ENCODE measurements at places on chromosomes 3 and 15.

GRCh38 chr15:52790169-52790708 is at the start of gene ONECUT1:
Gene ONECUT1, minus strand, starts transcription at chr15:52790336. Its CDS starts 452 bp downstream, at chr15:52789884.
- ATAC-seq = peak; percentile 80

- ATAC-seq = no peak
Observed at GRCh38 chr3:134423153-134423552, 48.9 kb upstream of the AMOTL2 start.

- ATAC-seq = no peak
Observed at GRCh38 chr3:140052771-140053702, 118.1 kb downstream of the CLSTN2 start.

DNA sequence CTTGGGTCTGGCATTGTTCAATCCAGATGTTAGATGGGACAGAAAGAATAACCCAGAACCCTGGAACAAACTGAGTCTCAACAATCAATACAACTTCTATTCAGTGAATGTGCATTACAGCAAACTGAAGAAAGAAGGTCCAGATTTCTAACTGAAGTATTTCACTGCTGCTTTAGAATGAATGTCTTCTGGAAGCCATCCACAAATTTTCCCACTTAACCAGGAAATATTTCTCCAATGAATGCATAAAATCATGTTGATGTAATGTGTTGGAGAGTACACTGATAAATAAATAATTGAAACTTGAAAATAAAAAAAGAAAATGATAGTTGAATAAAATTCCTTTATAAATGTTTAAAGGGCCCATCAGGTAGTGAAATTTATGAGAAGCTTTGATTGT is 658.6 kb downstream of the ZBBX start:
- no peak for ATAC-seq

DNA sequence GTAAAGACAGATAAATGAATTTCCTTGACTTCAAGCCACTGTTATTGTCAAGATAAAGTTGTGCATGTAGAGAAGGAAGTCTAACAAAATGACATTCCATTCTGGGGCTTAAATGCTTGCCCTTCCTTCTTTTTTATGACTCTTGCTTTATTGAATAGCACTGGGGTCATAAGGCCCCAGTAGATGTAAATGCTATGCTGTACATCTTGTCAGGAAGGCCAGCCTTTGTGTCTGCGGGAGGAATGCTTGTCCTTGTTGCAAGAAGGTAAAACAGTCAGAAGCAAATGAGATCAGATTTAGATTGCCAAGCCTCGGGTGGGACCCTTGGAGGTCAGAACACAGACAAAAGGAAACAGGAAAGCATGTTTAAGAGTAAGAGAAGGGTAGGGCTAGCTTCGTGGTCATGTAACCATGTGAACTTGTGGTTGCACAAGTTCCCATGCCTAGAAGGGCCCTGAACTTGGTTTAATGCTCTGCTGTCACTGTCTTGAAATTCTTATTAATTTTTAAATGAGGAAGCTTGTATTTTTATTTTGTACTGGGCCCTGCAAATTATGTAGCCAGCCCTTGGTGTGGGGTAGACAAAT is 81.5 kb downstream of the PPM1L start:
- no peak for ATAC-seq

DNA sequence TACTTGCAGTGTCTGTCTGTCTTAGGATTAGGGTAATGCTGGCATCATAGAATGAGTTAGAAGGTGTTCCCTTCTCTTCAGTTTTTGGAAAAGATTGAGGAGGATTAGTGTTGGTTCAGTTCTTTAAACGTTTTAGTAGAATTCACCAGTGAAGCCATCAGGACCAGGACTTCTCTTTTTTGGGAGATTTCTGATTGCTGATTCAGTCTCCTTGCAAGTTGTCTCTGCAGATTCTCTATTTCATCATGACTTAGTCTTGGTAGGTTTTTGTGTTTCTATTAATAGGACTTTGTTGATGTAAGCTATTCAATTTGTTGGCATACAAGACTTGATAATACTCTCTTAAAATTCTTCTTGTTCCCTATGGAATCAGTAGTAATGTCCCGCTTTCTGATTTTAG is 48.9 kb downstream of the STT3B start:
- no peak for ATAC-seq

DNA sequence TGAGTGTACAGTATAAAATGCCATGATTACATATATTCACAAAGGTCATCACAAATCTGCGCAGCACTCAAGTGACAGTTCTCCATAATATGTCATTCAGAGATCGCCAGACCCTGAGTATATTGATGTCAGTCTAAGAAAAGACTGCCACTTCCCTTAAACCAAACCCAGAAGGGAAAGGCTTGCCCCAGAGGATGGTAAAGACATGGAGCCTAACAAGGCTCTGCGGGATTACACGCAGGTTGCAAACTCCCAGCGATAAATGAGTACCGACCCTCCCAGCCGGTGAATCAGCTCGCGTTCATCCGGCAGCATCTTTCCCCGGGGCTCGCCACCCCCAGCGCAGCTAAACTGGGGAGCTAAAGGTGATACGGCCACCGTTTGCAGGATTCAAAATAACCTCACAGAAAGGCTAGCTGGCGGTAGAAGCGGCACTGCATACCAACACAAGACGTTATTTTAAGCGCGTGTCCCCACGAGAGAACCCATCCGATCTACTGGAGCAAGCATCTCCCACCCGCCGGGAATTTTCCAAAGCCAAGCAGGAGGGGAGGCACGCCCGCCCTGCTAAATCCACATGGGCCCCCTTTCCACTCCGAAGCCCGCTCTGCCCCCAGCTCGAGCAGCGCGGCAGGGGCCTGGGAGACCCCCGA is 643 bp downstream of the MYO5A start:
- ATAC-seq = peak; percentile 27

GRCh38 chr3:142976621-142977398 is 13.3 kb upstream of the PAQR9 start:
- ATAC-seq = no peak

GRCh38 chr3:100063929-100064461 is 50.3 kb downstream of the FILIP1L start:
- ATAC-seq = no peak

GRCh38 chr15:83012076-83012426 is 612 bp upstream of the C15orf40 start:
- ATAC-seq = no peak

DNA sequence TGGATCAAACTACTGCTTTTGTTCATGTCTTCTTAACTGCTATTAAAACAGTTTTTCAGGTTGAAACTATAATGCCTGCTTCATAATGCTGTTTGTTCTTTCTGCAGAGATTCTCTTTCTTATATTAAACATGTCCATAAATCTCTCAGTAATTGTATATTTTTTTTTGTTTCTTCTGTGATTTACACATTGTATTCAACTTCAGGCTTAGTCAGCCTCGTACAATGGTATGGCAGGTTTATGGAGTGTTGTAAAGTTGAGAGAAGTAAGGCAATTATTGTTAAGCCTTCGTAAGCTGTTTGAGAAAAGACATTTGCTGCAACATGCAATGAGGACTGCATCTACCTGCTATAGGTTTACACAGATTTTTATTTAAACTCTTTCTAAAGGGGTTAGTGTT is 977.1 kb downstream of the DIPK2A start:
- ATAC-seq = no peak

DNA sequence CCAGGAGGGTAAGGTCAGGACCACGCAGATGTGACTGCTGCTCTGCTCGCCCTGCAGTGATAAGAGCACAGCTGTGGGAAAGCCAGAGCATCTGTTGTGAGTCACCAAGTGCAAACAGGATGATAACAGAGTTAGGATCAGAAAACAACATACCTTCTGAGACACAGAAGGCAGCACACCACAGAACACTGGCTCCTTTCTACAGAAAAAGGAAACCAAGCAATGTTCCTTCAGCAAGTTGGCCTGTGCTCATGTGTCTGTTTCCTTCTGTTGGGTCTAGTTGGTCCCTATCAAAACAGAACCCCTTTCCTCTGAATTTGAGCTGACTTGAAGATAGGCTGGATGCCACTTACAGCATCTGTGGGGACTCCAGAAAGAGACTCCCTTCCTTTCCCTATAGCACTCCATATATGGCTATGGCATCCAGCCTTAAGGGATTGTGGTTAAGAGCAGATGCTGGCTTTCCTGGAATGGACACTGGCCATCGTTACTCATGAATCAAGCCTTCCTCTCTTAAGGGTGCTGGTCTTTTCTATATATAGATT is 440.7 kb upstream of the THBS1 start:
- peak; percentile 69 for ATAC-seq

GRCh38 chr3:25007974-25008658 is 419.9 kb upstream of the RARB start:
- ATAC-seq = no peak

DNA sequence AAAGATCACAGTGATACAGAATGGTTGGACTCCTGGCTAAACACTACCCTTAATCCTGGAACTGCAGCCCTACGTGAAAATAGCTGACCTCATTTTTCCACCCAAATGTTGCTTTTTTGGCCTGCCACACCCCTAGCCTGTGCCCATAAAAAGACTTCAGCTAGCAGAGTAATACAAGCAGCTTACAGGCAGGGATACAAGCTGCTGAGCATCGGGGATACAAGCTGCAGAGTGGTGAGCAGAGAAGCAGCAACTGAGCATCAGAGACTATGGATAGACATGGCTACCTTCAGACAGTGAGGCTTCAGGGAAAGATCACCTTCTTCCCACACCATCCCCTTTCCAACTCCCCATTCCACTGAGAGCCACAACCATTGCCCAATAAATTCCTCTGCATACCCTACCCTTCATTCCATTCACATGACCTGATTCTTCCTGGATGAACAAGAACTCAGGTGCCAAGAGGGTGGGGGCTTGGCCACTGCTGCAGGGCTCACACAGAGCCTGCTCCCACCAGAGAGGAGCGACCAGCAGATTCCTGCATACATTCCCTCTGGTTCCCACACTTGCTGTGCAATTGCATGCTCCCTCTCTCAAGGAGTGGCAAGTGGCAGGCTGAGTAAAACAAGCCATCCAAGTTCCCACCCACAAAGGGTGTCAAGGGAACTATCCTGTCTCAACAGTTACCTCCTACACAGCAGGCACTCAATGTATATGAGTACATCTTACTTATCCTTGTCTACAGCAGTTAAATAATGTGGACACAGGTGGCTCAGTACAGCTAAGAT is 217.5 kb downstream of the ALCAM start:
- ATAC-seq = no peak

DNA sequence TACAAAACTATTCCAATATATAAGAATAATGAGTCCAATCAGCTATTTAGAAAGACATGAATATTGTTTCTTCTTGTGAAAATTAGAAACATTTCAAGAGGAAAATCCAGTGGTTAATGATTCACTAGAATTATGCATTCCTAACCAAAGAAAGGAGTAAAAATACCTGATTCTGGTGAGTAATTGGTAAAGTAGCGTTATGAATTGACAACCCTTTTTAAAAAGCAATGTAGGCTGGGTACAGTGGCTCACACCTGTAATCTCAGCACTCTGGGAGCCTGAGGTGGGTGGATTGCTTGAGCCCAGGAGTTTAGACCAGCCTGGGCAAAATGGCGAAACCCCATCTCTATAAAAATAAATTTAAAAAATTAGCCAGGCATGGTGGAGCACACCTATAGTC is 43.3 kb downstream of the TOPAZ1 start:
- peak; percentile 78 for ATAC-seq

GRCh38 chr3:143016321-143016972 is 15.1 kb downstream of the U2SURP start:
- no peak for ATAC-seq

DNA sequence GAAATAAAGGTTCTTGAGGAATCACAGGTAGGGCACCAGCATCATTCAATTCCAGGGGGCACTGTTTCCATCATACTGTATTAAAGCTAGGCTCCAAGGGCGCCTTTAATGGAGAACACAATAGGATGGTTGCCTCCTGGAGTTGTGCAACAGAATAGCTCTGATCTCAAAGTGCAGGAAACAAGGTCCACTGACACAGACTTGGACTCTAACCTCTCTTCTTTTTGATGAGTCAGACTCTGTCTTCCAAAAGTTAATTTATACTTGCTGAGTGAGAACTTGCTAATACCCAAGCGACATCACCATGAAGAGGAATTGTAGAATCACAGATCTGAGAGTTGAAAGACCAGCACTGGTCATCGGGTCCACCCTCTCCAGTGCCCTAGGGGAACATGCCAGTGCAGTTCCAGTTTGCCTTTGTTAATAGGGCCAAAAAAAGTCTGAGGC is 94.4 kb upstream of the PHLDB2 start:
- ATAC-seq = no peak

GRCh38 chr3:17398959-17399551 is 343.4 kb downstream of the TBC1D5 start:
- ATAC-seq = no peak
